G401 (cell line): ENCODE measurements at places on chromosomes 3 and 15.

GRCh38 chr3:19891740-19892139 lies 42.3 kb downstream of the EFHB start:
- no peak for DNase-seq

DNA sequence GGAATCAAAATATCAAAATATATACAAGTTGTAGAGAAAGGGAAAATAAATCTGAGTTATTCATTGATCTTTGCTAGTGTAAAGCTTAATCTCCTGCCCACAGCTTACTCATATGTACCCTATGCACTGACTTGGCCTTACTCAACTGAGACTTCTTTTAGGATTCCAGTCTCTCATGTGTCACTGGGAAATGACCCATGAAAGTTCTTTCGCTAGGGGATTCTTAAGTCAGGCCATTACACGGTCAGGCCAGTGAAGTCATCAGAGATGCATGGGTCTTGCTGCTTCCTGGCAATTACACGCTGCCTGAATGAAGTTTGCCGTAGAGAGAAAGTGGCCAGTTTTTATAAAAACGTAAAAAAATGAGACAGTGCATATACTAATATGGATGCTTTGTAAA lies 20.7 kb upstream of the LPP start:
- DNase-seq = no peak

GRCh38 chr3:177981576-177981975 lies 554.7 kb upstream of the KCNMB2 start:
- DNase-seq = no peak

- no peak for DNase-seq
Observed at GRCh38 chr15:34472947-34473346, 35.3 kb upstream of the GOLGA8A start.

GRCh38 chr15:84871428-84871985 lies 13.0 kb upstream of the SLC28A1 start:
- no peak for DNase-seq
